Fibroblast of the aortic adventitia (primary cell): ENCODE measurements at places on chromosomes 3 and 15.
A peak's percentile ranks its signal among the peaks of the same experiment; 100 is the strongest.

DNA sequence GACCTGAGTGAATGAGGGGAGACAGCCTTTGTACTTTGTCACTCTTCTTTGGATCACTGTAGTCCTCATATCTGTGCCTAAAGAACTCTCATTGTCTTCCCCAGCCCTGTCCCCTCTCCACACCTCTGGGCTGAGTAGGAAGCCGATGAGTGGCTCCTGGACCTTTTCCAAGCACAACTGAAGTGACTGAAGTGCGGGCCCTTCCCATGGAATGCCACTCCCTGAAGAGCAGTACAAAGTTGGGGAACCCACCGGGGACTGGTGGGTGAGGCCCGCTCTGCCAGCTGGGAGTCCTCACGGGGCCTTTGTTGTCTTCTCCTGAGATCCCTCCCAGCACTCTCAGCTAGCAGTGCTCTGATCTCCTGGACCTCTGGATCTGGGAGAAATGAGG is 90.1 kb downstream of the AAGAB start:
- DNase-seq, result peak; percentile 49

GRCh38 chr15:50146632-50147031 is 27.6 kb upstream of the ATP8B4 start:
- DNase-seq, result no peak

DNA sequence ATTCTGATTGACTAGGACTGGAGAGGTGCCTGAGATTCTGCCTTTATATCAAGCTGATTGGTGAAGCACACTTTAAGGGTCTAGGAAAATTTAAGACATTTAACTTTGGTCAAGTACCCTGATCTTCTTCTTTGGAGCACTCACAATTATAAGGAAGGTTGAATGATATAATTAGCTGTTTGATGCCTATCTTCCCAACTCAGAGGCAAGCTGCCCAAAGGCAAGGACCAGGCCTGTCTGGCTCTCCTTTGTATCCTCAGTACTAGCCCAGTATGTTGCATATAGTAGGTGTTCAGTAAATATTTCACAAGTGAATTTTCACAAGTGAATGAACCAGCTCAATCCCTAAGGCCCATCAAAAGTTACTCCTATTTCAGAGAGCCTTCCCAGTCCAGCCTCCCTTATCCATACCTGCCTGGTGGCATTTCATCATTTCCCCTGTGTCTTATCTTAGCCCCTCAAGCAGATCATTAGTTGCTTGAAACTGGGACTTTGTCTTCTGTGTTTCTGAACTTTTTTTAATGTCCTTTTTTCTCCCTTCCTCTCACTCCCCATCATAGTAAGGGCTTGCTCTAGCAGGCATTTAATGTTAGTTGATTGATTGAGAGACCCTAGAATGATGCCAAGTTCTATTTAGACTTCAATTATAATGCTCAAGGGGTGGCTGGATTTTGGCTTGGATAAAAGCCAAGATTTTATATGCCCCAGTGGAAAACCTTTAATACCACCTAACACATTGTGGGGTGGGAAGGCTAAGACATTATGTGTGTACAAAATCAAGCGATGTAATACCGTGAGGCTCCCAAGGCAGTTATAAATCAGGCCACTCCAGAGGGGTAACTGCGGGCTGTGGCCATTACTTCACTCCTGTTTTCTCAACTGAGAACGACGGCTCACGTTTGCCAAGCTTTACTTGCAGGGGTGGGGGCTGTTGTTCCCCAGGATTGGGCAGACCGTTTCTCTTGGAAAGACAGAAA is 43.2 kb upstream of the BOC start:
- DNase-seq, result no peak

DNA sequence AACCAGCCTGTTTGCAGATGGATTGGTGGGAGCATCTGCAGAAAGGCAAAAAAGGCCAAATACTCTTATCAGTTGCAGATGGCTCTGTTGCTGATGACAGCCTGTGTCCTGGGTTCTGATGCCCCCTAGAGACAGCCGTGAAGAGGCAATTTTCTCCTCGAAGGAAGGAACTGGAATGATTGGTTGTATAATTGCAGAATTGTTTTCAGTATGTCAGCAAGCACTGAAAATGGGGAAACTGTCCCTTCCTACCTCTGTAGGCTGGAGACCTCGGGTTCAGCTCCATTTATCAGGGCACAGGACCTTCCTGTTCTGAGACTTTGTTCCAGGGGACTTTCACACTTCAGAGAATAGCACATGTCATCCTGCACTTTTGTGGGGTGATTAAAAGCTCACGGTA is 103.0 kb downstream of the PGPEP1L start:
- peak; percentile 65 for DNase-seq

DNA sequence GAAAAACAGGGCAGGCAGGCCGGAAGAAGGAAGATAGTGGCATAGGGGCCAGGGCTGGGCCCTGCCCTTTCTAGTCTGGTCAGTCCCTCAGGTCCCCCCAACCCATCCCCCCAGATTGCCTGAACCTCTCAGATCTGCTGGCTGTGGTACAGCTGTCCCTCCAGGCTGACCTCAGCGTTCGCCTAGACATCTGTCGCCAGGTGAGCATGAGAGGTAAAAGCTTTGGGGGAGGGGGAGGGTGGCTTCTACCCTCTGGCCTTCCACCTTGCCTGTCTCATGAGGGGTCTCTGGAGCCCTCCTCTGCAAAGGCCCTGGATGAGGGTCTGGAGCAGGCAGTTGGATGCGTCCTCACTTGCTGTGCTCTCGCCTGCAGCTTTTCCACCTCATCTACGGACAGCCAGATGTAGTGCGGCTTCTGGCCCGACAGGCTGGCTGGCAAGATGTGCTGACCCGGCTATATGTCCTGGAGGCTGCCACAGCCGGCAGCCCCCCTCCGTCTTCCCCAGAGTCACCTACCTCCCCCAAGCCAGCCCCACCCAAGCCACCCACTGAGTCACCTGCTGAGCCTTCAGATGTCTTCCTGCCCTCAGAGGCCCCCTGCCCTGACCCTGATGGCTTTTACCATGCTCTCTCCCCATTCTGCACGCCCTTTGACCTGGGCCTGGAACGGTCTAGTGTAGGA is 20.2 kb downstream of the NBEAL2 start:
- no peak for DNase-seq

GRCh38 chr15:97959724-97960363 is 659 bp upstream of the ARRDC4 start:
- DNase-seq, result no peak

GRCh38 chr3:188052169-188053035 is 101.6 kb upstream of the LPP start:
- peak; percentile 66 for DNase-seq
